ENCODE measurements at places on chromosomes 5 and 9.

DNA sequence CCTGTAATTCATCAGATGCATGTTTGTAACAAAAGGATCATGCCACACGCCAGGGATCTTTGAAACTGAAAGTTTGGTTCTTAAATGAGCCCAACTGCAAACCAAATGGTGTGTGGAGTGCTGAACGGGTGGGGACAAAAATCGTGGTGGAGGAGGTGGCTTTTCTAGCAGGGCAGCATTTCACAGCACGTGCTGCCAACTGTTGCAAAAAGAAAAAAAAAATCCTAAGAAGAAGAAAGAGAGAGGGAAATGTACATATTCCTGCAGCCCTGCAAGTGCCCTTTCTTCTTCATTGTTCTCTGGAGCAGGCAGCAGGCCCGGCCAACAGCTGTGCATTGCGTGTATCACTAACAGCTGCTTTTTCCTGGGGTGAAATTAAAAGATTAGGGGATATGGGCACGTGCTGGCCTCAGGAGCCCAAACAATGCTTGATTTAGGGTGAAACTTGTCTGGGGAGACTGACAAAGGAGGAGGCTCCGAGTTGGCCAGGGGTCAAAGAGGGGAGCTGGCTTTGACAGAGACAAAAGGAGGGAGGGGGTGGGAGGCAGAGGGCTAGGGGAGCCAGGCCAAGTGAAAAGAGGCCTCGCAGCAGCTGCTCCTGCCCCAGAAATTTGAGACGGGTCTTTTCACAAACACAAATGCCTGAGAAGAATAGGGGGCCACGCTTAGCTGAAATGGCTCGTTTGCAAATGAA lies 73.0 kb downstream of the GADD45G start:
- DNase-seq, result no peak

DNA sequence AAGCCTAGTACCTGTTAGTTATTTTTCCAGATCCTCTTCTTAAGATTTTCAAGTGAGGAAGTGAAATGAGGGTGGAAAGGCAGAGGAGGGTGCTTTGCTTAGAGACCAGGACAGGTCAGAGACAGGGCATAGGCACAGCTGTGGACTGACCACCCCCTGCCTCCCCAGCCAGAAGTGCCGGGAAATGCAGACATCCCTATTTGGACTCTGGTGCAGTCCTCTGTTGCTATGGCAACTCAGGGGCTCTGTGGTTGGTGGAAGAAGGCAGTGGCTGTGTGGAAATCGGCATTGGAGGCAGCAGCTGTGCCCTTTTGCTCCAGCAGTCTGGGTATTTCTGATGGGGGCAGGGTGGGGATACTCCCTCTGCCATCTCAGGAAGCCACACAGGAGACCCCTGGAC lies 43.3 kb upstream of the NDFIP1 start:
- no peak for DNase-seq

GRCh38 chr9:12790883-12791282 lies 16.1 kb downstream of the LURAP1L start:
- no peak for DNase-seq

- DNase-seq, result no peak
Measured at GRCh38 chr5:158484150-158484549, 615.6 kb downstream of the EBF1 start.

- peak; percentile 39 for DNase-seq
Measured at GRCh38 chr9:101791938-101792337, 53.5 kb upstream of the GRIN3A start.

GRCh38 chr5:57824047-57824446 lies 341.4 kb upstream of the ACTBL2 start:
- DNase-seq, result peak; percentile 63

- no peak for DNase-seq
Measured at GRCh38 chr9:76620996-76621395, 143.2 kb upstream of the PCA3 start.

DNA sequence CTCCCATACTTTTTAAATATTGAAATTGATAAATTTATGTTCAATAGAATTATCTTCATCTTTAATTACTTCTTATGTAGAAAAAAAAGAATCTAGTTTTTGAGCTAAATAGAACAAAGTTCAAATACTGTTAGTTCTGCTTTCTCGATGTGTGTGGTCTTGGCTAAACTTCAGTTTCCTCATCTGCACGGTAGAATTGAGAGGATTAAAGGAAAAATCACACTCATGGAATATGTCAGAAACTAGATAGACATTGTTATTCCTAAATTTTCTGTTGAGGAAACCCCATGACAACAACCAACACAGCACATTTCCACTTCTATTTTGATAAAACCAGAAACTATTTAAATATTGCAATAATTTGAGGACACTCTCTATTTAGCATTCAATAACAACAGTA lies 100.3 kb downstream of the MUSK start:
- no peak for DNase-seq

DNA sequence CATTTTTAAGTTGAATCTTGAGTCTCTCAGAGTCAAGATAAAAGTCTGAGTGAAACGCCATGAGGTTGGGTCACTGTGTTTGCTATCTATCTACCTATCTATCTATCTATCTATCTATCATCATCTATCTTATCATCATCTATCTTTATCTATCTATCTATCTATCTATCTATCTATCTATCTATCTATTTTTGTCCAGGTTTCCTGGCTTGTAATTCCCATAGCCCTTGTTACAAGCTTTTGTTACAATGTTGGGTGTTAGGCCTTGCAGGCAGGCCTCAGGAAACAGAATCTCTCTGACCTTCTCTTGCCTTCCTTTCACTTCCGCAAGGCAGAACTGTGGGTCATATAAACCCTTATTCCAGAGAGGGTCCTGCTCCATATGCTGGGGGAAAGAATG lies 12.6 kb upstream of the KIAA1958 start:
- DNase-seq, result no peak

DNA sequence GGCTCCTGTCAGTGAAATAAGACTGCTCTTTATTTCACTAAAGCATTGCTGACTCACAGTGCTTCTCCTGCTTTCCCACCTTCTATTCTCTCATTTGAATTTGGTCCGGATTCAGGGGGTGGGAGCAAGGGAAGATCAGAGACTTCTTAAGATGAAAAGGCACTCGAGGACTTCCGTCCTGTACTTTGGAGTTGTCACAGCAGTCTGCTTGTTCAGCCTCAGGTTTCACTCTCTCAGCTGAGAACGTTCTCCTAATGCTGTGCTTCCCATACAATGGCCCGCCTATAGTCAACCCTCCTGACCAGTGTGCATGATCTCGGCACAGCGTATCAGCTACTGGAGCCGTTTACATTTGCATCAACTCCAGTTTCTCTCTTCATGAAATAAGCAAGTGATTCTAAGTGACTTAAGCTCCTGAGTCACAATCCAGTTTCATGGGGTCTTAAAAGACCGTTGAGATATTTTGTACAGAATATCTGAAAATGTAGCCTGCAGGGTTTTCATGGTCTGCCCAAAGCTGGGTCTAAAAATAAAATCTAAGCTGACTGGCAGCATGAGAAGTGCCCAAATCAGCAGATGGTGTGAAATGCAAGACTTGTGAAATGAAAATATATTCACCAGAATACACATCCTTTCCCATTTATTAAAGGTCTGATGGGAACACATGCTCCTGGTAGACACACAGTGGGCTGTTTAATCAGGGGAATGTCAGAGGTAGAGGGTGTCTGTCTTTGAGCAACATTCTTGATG lies 145.0 kb downstream of the ADCY2 start:
- DNase-seq, result no peak

DNA sequence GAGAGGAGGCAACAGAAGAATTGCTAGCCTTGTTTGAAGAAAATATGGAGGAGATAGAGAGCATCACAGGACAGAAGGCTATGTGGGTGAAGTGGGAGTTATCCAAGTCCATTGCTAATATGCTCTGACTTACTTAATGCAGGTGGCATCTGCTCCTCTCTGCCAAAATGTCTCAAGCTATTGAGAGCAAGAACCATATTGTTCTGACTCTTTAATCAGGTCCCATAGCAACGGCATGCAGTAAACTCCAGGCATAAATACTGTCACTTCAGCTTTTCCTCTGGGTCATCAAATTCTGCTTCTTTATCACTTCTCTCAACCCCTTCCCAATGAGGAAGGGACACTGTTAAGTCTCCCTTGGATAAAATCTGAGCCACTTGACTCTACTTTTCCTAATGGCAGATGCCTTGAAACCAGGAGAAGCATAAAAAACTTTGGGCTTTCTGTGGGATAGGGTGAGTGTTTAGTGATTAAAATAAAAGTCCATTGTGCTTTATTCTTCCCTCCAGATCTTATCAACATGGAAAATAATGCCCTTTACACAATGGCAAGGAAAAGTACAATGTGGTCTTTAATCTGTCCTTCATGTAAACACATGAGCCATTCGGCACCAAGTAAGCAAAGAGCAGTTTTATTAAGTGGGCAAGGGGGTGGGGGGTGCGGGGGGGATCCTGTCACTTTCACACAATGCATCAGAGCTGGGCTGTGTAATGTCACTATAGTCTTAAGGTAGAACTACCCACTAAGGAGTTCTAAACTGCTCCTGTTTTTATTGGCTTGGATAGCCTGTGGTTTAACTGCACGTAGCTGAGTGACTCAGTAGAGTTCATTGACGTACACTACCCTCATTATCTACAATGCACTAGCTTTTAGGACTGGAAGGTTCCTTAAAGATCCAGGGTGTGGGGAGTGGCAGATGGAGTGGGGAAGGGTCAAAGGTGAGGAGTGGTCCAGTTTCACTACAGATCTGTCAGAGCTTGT lies 71.0 kb upstream of the TARS1 start:
- peak; percentile 39 for DNase-seq

- no peak for DNase-seq
Measured at GRCh38 chr9:19703702-19704101, 85.1 kb downstream of the SLC24A2 start.

DNA sequence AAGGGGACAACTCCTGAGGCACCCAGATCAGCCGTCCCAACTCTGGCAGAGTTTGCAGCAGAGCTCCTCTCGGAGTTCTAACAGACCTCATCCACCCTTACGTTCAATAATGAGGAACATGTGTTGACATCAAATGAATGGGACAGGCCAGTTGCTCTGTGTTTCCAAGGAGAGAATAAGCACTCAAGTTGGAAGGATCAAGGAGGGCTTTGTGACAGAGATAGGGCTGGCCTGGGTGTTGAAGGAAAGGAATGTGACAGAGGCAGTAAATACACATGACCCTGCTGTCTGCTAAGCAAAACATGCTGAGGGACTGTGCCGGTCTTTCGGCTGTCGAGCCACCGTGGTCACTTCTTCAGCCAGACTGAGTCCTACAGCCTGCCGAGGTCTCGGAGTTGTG lies 48.2 kb downstream of the GPR107 start:
- no peak for DNase-seq

DNA sequence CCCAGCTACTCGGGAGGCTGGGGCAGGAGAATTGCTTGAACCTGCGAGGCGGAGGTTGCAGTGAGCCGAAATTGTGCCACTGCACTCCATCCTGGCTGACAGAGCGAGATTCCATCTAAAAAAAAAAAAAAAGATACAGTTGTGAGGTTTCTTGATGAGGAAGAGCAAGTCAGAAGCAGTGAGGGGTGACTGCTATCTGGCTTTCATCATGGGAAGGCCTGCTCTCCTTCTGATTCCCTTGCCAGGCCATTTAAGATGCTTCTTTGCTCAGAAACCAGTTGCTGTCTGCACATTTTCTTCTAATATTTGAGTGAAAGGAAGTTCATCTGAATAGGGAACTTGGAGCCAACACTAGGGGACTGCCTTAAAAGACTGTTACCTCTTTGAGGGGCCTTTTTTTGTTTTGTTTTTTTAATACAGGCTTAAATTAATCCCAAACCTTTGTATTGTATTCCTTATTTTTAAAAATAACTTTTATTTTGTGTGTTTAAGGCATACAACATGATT lies 201.9 kb downstream of the ARHGAP26 start:
- no peak for DNase-seq

- no peak for DNase-seq
Measured at GRCh38 chr9:128701227-128701854, 962 bp upstream of the PKN3 start.

GRCh38 chr9:110555551-110556331 lies 23.8 kb downstream of the SVEP1 start:
- no peak for DNase-seq

DNA sequence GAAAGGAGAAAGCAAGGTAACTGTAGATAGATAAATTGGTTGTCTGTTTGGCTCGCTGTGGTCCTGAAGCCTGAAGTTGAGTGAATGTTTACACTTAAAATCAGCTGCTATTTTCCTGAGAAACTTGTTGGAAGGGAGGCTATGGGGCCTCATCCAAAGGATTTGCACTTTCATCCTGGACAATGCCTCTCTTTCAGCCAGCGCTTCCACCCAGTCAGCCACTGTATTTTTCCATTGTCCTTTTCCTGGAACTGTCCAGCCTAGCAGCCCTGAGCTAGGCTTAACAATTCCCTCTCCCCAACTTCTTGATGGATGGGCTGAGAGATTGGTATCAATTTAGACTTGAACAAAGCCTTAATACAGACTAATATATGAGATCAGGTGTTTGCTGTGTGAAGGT lies 429.2 kb downstream of the DMAC1 start:
- DNase-seq, result no peak

DNA sequence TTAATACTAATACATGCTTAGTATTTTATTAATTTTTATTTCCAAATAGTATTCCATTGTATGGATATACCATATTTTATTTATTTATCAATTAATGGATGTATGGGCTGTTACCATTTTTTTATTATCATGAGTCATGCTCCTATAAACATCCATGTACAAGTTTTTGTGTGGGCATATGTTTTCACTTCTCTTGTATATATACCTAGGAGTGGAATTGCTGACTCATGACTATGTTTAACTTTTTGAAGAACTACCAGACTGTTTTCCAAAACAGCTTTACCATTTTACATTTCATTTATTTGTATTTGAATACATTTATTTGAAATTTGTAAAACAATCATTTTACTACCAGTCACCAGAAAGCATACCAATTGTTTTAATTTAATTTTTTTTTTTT lies 14.1 kb upstream of the LRRC19 start:
- no peak for DNase-seq

DNA sequence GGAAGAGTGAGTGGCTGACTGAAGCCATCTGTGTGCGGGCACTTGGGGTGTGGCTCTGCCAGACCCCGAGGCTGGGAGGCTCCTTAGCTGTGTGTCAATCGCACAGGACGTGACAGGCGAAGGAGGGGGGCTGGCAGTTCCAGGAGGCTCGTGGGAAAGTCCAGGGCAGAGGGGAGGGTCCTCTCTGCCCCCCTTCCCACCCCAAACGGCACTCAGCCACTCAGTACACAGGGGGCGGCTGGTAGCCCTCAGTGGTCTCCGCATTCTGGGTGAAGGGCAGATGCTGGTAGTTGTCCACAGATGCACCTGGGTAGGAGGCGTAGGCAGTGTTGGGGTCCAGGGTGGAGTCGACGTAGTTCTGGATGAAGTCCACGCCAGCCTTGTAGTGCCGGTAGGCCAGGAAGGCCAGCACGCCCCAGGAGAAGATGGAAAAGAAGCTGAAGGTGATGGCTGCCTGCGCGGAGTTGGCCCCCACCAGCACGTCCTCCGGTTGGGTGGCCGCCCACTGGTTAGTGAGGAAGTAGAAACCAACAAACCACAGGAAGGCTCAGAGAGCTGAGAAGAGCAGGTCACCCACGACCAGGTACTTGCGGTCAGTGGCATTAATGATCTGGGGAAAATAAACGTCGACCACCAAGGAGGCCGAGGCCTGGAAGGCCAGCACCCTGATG lies 85.4 kb upstream of the CEP78 start:
- DNase-seq, result no peak

- no peak for DNase-seq
Measured at GRCh38 chr5:44278469-44278868, 110.8 kb downstream of the FGF10 start.

Data from urothelium cell line (cell line).